ENCODE measurements at places on chromosomes 1 and 21. TPM values are rescaled to one million over a fixed set of nuclear protein-coding genes. Genes with fewer than 3 reads are reported as not detected.

Gene MYCL
- total RNA-seq: 7.4 TPM

Gene SELL
- 0.49 TPM for total RNA-seq

Gene ZFP69B
- total RNA-seq: 18.9 TPM

Gene BLACAT1
- 1.5 TPM for total RNA-seq

Gene ADAMTSL4
- total RNA-seq: 0.25 TPM

Gene IGSF9
- total RNA-seq: 7.6 TPM

Gene BTBD19
- 2.2 TPM for total RNA-seq

Gene CYYR1
- 2.7 TPM for total RNA-seq

Gene SH2D1B
- not detected for total RNA-seq

Gene MAP3K21
- total RNA-seq: 3.2 TPM

Gene FMOD
- 2.2 TPM for total RNA-seq

Gene SEMA6C
- 24.8 TPM for total RNA-seq

Gene SEC16B
- 2.5 TPM for total RNA-seq

Gene AMY2A
- 0.25 TPM for total RNA-seq

Gene ZNF695
- total RNA-seq: 6.9 TPM

Gene TGFB2
- 23.1 TPM for total RNA-seq

Gene OR2G6
- total RNA-seq: not detected

Gene MATN1
- total RNA-seq: under 0.01 TPM

Gene NGF
- total RNA-seq: 0.74 TPM

Data from temporal lobe (tissue), 4 donors.